NCI-H1436 (cell line): ENCODE measurements at places on chromosomes 6 and 20.

DNA sequence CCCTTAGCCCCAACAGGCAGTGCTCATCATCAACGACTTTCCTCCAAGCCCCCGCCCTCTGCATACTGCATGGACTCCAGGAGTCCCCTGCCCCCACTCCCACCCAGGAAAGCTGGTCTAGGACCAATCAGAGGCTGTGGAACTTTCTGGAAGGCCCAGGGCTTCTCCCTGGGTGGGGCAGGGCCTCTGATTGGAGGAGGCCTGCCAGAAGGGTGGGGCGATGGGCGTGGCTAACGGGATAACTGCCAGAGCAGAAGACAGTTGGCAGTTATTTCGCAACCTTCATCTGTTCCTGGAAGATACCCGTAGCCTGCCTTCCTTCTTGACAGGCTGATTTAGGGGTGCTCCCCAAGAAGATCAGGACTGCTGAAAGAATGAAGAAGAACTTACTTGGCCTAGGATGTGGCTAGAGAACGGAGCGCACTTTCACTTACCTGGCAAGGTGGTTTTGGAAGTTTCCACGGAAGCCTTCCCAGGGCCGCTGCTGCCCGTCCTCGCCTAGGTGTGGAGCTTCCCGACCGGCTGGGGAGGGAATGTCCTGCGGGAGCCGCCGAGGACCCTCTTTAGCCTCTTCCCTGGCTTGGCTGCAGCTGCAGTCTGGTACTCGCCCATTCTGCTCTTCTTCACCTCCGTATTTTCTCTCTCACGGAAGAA, 209.0 kb downstream of the LRFN2 start:
- no peak for DNase-seq

GRCh38 chr20:21173485-21173884, 47.6 kb downstream of the KIZ start:
- no peak for DNase-seq

GRCh38 chr20:19936466-19937200, 80.5 kb upstream of the NAA20 start:
- DNase-seq = no peak

GRCh38 chr6:184161-184700, 108.1 kb upstream of the DUSP22 start:
- no peak for DNase-seq

GRCh38 chr6:158630938-158631616, 13.5 kb downstream of the DYNLT1 start:
- no peak for DNase-seq

DNA sequence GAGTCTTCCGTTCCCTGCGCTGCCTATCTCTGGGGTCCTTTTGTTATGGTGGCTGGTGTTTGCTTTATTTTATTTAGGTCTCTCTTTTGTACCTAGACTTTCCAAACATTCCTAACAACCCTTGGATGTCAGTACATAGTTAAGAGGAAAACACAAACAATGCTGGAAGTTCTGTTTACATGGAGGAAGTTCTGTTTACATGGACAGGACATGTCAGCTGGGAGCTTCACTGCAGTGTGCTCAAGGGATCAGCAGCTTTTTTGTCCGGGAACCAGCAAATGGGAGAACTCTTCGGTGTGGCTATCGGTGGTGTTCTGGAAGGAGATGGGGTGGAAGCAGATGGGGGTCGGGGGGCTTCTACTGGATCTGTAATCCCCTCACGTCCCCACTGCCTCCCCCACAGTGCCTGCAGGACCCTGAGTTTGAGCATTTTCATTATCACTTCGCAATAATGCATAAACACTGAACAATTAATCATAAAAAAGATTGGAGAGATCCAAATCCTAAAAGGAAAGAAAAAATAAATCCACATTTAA, 2.7 kb downstream of the SERPINB6 start:
- DNase-seq = no peak

- no peak for DNase-seq
Measured at GRCh38 chr6:41733360-41733706, 2.1 kb downstream of the TFEB start.

DNA sequence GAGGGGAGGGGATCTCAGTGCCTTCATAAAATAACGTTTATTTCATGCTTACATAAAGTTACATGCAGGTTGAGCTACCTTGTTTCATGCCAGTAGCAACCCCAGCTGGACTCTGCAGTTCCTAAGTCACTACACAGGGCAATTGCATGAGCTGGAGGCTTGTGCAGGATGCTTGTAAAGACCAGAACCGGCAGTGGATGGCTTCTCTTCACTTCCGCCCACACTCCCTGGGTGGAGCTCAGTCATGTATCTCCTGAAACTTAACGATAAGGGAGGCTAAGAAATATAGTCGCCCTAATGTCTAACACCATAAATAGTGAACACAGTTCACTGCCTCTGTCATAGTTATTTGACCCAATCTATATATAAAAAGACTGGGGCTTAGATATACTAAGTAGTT, 99.4 kb upstream of the RAB32 start:
- DNase-seq = no peak

DNA sequence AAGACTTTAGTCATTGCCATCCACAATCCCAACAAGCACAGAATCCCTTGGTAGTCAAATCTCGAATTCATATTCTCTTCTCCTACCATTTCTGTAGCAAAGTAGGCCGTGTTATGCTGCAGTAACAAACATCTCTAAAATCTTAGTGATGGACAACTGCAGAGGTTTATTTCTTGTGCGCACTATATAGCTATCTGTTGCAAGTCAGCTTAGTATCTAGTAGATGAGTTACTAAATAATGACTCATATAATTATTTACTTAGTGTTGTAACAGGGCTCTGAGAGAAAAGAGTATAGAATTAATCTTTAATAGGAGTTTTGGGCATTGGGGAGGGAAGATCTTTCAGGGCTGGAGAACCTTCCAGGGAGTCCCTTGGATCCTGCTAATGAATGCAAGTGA, 73.3 kb downstream of the CAP2 start:
- no peak for DNase-seq

- DNase-seq = no peak
Measured at GRCh38 chr6:112877134-112878100, 530.3 kb downstream of the RFPL4B start.

- DNase-seq = no peak
Measured at GRCh38 chr6:82245376-82245775, 2.2 kb downstream of the IBTK start.

DNA sequence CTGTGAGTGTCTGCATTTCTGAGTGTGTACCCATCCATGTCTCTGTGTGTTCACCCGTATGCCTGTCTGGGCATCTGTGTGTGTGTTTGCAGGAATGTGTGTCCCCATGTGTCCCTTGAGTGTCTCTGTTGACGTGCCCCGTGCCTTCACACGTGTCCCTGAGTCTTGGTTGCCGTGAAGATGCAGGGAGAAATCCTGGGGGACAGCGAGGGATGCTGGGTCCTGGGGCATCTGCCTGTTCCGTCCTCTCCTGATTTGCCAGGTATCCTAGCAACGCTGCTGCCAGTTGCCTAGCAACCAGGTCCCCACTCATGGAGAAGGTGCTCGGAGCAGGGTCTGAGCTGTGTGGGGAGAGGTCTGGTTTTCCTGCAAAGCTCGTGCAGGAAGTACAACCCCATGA, 6.0 kb upstream of the LKAAEAR1 start:
- peak; percentile 67 for DNase-seq

GRCh38 chr6:28311139-28311823, 24.7 kb downstream of the ZSCAN31 start:
- DNase-seq = no peak

DNA sequence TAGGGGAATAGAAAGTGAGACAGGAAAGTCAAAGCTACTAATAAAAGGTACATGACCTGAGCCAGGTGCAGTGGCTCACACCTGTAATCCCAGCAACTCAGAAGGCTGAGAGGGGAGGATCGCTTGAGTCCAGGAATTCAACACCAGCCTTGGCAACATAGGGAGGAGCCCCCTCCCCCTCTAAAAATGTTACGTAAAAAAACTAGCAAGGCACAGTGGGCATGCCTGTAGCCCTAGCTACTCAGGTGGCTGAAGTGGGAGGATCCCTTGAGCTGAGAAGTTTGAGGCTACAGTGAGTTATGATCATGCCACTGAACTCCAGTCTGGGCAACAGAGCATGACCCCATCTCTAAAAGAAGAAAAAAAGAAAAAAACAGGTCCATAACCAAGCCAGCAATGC, 186.1 kb upstream of the RIN2 start:
- no peak for DNase-seq

DNA sequence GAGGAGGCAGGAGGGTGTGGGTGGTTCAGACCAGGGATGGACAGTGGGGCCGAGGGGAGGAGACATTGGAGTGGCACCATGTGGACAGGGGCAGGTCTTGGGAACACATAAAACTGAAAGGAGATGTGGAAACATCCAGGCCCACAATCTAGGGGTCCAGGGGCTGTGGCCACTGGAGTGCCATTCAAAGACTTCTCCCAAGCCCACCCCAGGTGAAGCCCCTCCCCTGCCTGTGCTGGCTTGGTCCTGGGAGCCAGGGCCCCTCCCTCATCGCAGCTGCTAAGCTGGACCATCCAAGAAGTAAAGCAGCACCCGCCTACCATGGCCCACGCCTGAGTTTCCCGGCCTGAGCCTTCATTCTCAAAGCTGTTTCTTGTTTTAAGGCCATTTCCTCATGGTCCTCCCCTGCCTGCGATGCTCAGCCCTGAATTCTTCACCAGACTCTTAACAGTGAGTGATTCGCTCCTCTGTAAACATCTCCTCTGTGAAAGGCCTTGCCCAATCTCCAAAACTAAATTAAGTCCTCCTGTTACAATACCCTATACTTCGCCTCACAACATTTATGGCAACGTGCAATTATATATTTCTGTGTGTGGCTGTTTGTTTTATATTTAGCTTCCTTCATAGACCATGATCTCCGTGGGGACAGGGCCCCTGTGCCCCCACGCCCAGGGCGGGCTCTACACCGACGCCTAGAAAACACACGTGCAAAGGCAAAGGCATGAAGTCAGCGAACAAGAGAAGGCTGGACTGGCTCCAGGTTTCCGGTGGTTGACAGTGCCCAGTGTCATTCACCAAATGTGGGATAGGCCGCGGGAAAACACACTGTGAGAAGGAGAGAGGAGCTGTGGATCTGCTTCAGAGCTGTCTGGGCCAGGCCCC, 267.8 kb downstream of the ERMARD start:
- no peak for DNase-seq

GRCh38 chr20:22682381-22682780, 98.0 kb upstream of the FOXA2 start:
- DNase-seq = no peak

GRCh38 chr6:3164388-3164787, 7.0 kb upstream of the TUBB2A start:
- no peak for DNase-seq

- DNase-seq = no peak
Measured at GRCh38 chr6:143337201-143337949, 113.1 kb downstream of the ADAT2 start.

GRCh38 chr6:3744901-3745470, 6.5 kb downstream of the PXDC1 start:
- no peak for DNase-seq

DNA sequence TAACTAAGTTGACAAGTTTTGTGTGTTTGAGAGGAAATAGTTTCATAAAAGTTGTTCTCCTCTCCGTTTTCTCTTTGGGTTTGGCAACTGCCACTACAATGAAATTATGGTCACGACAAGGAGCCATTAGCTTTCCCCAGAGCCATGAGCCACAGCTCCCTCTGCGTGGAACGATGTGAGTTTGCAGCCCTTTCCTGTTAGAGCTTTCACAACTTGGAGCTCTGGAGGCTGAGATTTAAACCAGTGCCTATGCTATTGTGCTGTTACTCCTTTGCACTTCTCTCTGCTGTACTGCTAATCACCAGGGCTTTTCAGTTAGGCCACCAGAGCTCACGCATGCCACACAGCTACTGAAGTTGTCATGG, 29.3 kb upstream of the TXNDC5 start:
- DNase-seq = no peak

- peak; percentile 15 for DNase-seq
Measured at GRCh38 chr6:82364087-82365015, 734 bp downstream of the TPBG start.

DNA sequence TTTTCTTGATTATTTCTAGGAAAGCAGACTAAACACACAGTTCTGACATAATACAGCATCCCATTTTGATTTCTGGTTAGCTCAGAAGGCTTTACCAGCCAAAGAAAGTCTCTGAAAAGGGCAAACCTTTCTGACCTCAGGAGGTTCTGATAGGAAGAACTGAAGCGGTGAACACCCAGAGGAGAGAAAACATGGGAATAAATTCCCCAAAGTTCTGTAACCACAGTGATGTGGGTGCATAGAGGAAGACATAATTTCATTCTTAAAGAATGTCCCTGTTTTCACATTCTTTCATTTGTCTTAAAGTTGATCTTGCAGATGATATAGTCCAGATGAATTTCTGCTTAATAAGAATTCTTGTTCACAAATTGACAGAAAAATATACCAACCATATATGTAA, 60.3 kb downstream of the RSPO3 start:
- no peak for DNase-seq

- DNase-seq = no peak
Measured at GRCh38 chr20:6053064-6053775, 640 bp downstream of the LRRN4 start.

DNA sequence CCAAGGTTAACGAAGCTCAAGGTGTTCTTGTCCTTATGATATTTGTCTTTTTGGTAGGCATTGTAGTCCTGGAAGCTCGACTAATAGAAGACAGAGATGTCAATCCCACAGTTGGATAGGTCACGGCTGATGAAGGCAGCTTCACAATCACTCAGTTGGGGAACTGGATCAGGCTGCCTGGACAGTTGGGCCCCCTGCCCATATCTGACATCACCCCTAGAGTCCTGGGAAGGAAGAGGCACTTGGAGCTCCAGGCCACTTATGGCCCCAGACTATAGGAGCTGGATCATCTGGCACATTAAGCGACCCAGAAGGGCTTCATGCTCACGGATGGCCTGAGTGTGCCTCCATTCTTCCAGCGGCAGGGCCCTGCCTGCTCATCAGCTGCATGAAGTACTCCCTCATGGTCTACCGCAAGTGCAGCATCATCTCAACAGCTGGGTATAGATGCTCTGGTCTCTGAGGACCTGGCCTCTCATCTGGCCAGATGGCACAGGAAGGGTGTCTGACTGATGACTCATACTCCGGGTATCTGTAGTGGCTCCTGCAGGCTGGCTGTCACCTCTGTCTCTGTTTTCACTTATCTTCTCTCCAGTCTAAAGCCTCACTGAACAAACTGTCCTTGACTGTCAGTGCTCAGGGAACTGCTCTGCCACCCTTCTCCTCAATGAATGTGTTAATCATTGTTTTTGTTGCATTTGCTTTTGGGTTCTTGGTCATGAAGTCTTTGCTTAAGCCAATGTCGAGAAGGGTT, 29.2 kb upstream of the SSR1 start:
- DNase-seq = no peak

GRCh38 chr6:53104916-53105315, 39.7 kb downstream of the FBXO9 start:
- no peak for DNase-seq

GRCh38 chr6:11380969-11381744, 148.7 kb upstream of the NEDD9 start:
- no peak for DNase-seq

- DNase-seq = no peak
Measured at GRCh38 chr6:139647841-139648240, 273.4 kb upstream of the CITED2 start.

- DNase-seq = no peak
Measured at GRCh38 chr20:42906120-42906519, 283.6 kb downstream of the PTPRT start.

GRCh38 chr6:71402096-71402495, 113.5 kb downstream of the OGFRL1 start:
- no peak for DNase-seq
